ENCODE measurements at places on chromosomes 1 and 21. TPM values are rescaled to one million over a fixed set of nuclear protein-coding genes. Genes with fewer than 3 reads are reported as not detected.

GRCh38 chr1:212074313-212074712 lies 38.8 kb downstream of the DTL start:
- no peak for DNase-seq

DNA sequence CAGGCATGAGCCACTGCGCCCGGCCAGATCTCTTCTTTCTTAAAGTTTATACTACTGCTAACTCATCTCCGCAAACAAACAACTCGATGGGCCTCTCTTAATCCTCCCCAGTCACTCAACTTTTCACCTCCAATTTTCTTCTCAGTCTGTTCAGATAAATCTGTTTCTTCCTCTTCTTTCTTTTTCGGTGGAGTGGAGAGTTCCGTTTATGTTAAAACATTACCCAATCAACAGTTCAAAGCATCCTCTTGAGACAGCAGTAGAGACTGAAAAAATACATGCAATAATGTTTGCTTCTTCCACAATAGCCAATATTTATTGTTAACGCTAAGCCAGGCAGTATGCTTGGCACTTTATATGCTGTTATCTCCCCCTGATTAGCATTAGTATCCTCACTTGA lies 1.4 kb upstream of the ANKRD13C start:
- no peak for DNase-seq

GRCh38 chr21:32134441-32135130 lies 144.3 kb downstream of the MIS18A start:
- no peak for DNase-seq

- no peak for DNase-seq
Measured at GRCh38 chr1:9836632-9836960, 12.8 kb upstream of the CLSTN1 start.

DNA sequence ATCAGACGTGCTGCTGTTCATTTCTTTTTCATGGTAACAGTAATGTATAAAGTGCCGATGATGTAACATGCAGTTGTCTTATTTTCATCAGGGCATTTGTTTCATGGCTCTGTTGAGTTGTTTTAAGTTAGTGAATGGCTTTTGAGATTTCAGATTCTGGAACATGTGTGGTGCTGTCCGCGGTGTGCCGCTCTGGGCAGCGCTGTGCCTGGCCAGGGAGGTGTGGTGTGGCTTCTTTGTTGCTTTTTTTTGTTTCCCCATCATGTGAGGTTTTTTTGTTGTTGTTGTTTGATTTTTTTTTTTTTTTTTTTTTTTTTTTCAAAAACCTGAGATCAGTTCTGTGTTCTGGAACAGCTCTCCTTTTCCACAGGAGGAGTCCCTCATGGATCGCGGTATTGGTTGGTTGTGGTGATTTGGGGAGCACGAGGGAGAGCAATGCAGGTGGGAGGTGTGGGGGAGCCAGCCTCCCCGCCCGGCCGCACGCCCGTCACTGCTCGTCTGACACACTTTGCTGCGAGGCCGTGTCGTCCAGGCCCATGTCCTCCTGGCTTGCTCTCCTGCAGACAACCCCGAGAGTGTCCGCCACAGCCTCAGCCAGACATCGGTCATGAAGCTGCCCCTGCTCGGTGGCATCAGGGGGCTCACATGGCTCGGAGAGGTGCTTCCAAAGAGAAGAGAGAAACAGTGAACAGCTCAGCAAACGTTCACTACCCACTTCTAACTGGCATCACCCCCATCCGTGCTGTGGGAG lies 33.6 kb downstream of the NTPCR start:
- no peak for DNase-seq

DNA sequence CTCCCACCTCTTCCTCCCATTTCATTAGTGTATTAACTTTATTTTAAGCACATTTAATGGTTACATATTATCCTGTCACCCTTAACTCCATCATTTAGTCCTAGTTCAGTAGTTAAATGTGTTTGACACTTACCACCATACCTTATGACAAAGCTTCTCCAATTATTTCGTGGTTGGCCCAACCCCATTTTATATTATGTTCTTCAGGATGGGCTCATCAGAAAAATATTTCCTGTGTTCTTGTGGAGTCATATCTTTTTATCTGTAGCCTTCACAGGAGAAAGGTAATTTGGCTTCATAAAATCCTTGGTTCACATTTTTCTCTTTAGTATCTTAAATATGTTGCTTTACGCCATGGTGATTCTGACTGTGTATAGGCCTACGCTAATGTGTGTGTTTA lies 142.3 kb upstream of the COL6A1 start:
- no peak for DNase-seq

DNA sequence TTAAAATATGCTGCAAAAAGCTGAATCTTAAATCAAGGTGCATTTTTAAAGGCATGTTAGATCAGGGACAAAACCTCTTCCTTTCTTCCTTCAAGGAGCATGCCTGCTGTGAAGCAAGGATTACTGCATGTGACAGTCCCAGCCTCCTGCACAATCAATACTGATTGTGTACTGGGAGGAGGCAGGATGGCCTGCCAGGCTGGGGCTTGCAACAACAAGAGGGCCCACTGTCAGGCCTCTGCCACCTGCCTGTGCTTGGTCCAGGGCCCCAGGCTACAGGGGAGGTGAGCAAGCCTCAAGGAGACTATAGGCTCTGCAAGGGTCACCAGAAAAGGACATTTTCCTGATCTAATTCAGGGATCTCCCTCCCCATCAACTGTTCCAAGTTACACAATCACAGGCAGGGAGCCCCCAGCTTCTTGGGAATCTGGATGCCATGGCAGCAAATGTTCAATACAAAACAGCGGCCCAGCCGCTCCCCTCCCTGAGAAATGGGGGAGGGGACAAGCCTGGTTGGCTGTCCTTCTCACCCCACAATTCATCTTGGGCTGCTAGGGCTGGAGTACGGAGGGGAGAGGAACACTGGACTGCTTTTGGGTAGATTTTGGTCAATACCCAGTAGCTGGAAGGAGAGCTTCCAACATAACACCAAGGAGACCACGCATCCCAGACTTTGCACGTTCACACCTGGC lies 76.7 kb downstream of the SSBP3 start:
- DNase-seq = no peak

- no peak for DNase-seq
Measured at GRCh38 chr1:151056149-151056548, 3.3 kb downstream of the CDC42SE1 start.

DNA sequence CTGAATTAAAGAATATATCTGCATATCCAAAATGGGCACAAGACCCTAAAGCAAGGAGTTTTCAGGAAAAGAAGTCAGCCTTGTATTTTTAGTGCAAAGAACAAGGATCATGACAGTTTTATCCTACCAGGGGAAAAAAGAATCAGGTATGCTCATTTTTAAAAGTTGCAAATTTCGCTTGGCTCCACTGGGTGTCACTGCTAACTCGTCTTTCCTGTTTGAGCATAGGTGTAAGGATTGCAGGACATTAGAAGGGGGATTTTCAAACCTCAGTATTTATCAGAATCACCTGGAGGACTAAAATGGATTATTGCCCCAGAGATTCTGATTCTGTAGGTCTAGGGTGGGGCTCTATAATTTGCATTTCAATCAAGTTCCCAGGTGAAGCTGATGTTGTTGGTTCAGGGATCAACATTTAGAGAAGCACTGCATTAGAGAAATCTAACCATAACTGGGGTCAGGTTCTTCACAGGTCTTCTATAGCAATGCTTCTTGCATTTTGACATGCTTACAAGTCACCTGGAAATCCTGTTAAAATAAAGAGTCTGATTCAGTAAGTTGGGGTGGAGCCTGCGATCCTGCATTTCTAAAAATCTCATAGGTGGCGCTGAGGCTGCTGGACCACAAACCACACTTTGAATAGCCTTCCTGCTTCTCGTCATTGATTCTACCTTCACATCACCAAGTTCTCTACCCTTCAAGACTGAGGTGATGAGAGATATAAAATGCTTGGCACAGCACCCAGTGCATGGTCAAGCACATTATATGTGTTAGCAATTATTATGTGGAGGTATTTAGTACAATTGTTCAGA lies 39.6 kb downstream of the NUF2 start:
- DNase-seq = peak; percentile 7

DNA sequence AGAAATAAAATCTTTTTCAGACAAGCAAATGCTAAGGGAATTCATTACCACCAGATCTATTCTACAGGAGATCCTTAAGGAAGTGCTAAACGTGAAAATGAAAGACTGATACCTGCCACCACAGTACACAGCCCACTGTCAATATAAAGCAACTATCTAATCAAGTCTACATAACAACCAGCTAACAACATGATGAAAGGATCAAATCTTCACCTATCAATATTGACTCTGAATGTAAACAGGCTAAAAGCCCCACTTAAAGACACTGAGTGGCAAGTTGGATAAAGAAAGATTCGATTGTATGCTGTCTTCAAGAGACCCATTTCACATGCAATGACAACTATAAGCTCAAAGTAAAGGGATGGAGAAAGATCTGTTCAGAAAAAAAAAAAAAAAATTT lies 492.4 kb downstream of the COL11A1 start:
- DNase-seq = no peak

- no peak for DNase-seq
Measured at GRCh38 chr1:43495204-43495603, 35.5 kb upstream of the PTPRF start.

- DNase-seq = no peak
Measured at GRCh38 chr1:200901796-200902444, 7.2 kb downstream of the INAVA start.

DNA sequence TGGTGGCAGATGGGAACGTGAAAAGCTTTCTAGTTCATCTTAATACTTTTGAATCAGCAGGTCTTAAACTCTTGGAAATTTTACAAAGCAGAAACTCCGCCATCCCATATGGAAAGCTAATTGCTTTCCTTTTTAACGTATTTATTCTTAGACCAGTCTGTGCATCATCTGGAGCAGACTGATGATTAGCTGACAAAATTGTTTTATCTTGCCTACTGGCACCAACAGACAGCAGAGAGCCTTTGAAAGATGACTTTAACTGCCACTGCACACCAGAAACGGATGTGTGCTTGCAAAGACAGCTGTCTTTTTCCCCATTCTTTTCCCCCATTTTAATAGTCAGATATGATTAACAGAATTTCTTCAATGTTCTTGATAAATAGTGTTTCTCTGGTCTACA lies 97.0 kb downstream of the PLD5 start:
- no peak for DNase-seq

GRCh38 chr1:78210175-78210574 lies 164.4 kb downstream of the GIPC2 start:
- DNase-seq = no peak

DNA sequence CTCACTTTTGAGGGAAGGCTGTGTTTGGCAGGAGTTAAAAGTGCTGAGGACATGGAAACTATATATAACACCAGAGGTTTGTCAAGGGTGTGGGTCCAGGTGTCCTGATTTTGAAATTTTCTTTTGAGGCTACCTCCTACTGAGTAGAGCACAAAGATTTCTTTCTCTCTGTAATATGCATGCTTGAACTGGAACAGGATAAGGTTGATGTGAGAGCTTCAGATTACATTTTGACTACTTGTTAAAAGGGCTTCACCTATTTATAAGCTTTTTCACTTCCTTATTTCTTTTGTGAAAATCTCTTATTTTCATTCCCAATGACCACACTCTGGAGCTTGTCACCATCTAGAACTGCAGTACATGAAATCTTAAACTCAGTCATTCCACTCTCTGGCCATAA lies 59.8 kb upstream of the PLA2G4A start:
- no peak for DNase-seq

DNA sequence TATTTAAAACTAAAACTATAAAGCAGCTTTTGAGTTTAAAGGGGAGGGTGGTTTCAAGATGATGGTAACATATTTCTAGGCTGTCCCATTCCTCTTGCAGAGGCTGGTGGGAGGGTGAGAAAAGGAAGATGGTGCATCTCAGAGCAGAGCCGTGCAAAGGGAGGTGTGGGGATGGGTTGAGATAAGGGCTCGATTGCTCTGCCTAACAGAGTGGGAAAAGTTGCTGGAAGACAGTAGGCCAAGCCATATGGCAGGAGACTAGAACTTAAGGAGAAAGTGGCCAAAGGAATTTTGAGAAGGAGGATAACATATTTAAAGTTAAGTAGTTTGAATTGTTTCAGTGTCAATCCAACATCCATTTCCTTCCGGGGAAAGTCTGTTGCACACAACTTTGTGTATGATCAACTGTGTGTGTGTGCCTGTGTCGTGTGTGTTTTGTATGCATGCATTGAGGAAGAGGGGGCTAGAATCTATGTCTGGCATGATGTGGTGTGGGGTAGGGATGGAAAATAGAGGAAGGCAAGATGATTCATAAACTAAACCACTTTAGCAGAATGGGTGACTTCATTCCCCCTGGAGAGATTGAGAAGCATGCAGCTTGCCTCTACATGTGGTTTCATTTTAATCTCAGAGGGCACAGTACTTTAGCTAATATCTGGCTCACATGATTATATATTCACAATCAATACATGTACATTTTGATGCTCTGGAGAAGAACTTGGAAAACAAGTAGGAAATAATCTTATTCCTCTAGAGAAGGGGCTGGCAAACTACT lies 145.0 kb upstream of the DNAH14 start:
- peak; percentile 46 for DNase-seq

GRCh38 chr1:214439352-214440119 lies 111.9 kb downstream of the PTPN14 start:
- DNase-seq = no peak

DNA sequence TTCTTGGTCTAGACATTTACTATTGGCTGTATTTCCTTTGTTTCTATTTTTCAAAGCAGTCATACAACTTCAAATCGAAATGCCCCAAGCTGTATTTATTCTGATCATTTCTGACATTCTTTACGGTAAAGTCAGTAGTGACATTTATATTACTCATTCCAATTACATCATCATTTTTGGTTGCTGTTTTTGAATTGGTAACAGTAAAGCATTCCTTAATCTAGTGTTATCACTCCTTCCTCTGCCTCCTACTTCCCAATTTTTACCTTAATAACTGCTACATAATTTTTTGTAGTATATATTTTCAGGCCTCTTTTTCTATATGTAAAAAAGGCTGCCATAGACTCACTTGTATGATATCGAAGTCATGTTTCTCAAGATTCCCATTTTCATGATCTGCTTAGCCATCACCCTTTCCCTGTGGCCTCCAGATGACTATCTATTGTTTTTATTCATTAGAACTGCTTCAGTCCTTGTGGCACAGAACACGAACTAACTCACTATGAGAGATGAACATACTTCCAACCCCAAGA lies 167.2 kb downstream of the RUNX1 start:
- DNase-seq = no peak

- no peak for DNase-seq
Measured at GRCh38 chr1:160413716-160414115, 13.4 kb downstream of the VANGL2 start.

Gene UBAP2L
- 96.8 TPM for polyA plus RNA-seq

Gene MPZ
- polyA plus RNA-seq = 11.5 TPM

Gene ANGPTL3
- polyA plus RNA-seq = 0.38 TPM

Gene MCOLN2
- polyA plus RNA-seq = 0.16 TPM

Gene GNAT2
- polyA plus RNA-seq = 0.19 TPM

Gene TGFBR3
- polyA plus RNA-seq = 30.3 TPM

Gene SLAMF1
- polyA plus RNA-seq = not detected

Gene LRRC71
- polyA plus RNA-seq = 0.32 TPM

Gene LCE1D
- polyA plus RNA-seq = not detected

Gene ZP4
- polyA plus RNA-seq = not detected

Gene LAMTOR2
- polyA plus RNA-seq = 35.0 TPM

Gene UBL4B
- polyA plus RNA-seq = not detected

Gene ANGPTL1
- 94.0 TPM for polyA plus RNA-seq

Gene ACKR1
- 2.0 TPM for polyA plus RNA-seq

Gene LCE1F
- polyA plus RNA-seq = not detected

Gene SPOCD1
- polyA plus RNA-seq = 0.35 TPM

Gene RAB29
- 4.2 TPM for polyA plus RNA-seq

Data from muscle of back (tissue), 13 donors.